Myocyte (in vitro differentiated cells): ENCODE measurements at places on chromosomes 7 and 10. TPM values are rescaled to one million over a fixed set of nuclear protein-coding genes. Genes with fewer than 3 reads are reported as not detected.

DNA sequence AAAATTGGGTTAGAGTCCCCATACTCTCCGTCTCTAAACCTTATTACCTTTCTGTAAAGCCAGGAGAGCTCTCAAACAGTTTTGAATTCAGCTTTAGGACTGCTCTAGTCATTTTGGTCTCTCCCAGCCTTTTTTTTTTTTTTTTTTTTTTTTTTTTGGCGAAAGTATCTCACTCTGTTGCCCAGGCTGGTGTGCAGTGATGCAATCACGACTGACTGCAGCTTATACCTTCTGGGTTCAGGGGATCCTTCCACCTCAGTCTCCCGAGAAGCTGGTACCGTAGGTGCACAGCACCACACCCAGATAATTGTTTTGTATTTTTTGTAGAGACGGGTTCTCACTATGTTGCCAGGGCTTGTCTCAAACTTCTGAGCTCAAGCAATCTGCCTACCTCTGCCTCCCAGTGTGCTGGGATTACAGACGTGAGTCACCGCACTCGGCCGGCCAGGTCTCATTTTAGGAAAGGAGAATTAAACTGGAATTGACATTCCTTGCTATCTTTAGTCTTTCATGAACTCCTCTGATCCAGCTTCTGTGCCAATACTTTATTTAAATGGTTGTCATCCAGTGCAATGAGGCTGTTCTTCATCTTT, 31.4 kb upstream of the RSU1 start:
- no peak for DNase-seq

DNA sequence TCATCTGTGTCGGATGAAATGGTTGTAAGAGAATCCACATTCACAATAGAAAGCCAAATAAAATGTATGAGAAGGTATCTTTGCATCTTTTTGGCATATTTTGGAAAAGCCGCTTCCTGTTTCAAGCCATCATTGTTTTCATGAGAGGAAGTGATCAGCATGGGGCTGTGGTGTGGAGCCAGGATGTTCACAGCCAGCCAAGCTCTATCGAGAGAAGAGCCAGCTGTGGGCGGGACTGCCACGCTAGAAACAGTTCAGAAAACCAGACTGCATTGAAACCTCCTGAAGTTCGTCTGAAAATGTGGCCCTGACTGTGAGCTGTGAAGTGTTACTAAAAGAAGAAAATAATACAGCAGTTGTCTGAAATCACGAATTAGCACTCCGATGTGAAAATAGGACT, 21.2 kb upstream of the NPS start:
- DNase-seq: no peak

The FAM25C gene
- not detected in 2 replicates for total RNA-seq

The CALN1 gene
- total RNA-seq: not detected in 2 replicates

The TAS2R3 gene
- total RNA-seq: 0.78 TPM in 1 of 2 replicates, not detected in the other
